T47D (cell line): ENCODE measurements at places on chromosomes 2 and 18.

- no peak for DNase-seq
Measured at GRCh38 chr2:195477996-195478382, 179.0 kb upstream of the SLC39A10 start.

GRCh38 chr2:72220170-72220569 is 72.5 kb upstream of the CYP26B1 start:
- DNase-seq: no peak

GRCh38 chr2:30341500-30342267 is 105.4 kb upstream of the LCLAT1 start:
- peak; percentile 4 for DNase-seq

DNA sequence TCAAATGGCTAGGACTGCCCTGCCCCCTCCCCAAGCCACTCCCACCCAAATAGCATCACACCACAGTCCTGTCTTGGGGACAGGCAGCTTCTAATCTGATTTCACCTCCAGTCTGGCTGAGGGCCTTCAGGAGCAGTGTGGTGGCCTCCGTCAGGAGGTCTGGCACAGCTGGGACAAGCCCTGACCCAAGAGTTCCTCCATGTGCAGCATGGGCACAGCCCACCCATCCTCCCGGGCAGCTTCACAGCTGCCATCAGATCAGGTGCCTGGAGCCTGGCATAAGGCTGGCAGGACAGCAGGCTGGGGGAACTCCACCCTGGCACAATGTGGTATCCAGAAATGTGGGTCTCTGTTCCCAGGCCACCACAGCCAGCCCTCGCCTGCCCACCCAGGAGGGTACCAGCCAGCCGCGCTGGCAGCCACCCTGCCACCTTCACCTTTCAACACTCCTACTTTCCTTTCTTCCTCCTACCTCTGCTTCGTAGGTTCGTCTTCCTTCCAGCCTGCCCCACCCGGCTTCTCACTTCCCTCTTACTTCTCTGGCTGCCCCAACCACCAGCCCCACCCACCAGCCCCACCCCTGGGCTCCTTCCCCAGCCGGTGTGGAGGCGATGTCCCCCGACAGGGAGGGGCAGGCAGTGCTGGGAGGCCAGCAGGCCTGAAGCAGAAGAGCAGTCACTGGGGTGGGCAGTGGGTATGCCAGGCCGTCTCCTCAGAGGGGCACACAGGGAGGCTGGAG is at the start of gene CAPG:
Gene CAPG (minus strand): TSS at position 522 of the 739 bp plus-strand sequence. CDS start 8,221 bp downstream, outside the sequence.
- no peak for DNase-seq

GRCh38 chr2:222554517-222554916 is 101.4 kb downstream of the FARSB start:
- DNase-seq: no peak

DNA sequence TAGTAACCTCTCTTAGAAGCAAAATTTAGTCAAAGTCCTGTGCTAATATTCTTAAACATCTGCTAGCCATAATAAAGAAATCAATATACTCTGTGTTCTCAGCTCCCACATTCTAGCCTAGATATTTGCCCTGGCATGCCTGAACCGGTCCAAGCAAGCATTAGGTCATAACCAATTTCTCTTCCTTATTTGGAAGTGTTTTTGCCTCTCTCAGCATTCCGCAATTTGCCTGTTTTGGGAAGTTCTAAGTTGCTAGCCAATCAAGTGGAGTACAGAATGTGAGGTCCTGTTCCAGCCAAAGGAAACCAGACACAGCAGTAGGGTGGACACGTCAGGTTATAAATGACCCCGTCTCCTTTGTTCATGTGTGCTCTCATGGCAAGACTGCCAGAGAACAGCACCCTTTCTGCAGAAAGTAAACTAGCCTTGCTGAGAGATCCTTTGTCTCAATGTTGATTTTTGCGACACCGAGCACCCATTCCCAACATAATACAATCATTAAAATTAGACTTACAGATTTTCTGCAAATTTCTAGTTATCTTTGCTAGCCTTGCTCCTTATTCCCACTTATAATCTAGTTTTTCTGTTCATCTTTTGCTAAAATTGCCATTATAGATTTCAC is 13.0 kb upstream of the SULT1C4 start:
- DNase-seq: no peak

- DNase-seq: no peak
Measured at GRCh38 chr2:240368781-240369331, 66.6 kb upstream of the GPC1 start.

- no peak for DNase-seq
Measured at GRCh38 chr2:17940091-17940630, 61.7 kb downstream of the KCNS3 start.

GRCh38 chr18:5542515-5543035 is 1.2 kb downstream of the EPB41L3 start:
- DNase-seq: no peak

DNA sequence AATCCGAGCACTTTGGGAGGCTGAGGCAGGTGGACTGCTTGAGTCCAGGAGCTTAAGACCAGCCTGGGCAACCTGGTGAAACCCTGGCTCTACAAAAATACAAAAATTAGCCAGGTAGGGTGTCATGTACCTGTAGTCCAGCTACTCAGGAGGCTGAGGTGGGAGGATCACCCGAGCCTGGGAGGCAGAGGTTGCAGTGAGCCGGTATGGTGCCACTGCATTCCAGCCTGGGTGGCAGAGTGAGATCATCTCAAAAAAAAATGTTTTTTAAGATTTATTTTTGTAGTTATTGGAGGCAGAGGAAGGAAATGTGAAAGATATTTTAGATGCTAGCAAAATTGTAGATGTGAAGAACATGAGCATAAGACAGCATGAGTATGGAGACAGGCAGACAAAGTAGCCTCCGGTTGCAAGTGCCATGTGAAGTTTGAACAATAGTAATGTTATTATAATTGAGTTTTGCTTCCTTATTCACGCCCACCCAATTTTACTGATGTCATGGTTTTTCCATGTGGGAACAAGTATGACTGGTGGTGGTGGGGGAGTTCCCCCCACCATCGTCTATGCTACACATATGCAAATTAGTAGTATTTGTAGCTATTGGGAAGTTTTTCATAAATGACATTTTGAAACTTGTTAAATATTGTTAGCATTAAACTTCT is 18.0 kb downstream of the REL start:
- no peak for DNase-seq

GRCh38 chr2:118300832-118301231 is 212.6 kb downstream of the INSIG2 start:
- DNase-seq: no peak

DNA sequence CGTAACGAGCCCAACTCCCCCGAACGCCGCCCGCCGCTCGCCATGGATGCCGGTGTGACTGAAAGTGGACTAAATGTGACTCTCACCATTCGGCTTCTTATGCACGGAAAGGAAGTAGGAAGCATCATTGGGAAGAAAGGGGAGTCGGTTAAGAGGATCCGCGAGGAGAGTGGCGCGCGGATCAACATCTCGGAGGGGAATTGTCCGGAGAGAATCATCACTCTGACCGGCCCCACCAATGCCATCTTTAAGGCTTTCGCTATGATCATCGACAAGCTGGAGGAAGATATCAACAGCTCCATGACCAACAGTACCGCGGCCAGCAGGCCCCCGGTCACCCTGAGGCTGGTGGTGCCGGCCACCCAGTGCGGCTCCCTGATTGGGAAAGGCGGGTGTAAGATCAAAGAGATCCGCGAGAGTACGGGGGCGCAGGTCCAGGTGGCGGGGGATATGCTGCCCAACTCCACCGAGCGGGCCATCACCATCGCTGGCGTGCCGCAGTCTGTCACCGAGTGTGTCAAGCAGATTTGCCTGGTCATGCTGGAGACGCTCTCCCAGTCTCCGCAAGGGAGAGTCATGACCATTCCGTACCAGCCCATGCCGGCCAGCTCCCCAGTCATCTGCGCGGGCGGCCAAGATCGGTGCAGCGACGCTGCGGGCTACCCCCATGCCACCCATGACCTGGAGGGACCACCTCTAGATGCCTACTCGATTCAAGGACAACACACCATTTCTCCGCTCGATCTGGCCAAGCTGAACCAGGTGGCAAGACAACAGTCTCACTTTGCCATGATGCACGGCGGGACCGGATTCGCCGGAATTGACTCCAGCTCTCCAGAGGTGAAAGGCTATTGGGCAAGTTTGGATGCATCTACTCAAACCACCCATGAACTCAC is 673 bp downstream of the PCBP1 start:
- DNase-seq: peak; percentile 51

GRCh38 chr2:10329880-10330699 is 27.4 kb downstream of the HPCAL1 start:
- no peak for DNase-seq

- DNase-seq: no peak
Measured at GRCh38 chr2:2838548-2838845, 507.4 kb upstream of the MYT1L start.

- no peak for DNase-seq
Measured at GRCh38 chr2:190466819-190467446, 58.8 kb downstream of the MFSD6 start.

DNA sequence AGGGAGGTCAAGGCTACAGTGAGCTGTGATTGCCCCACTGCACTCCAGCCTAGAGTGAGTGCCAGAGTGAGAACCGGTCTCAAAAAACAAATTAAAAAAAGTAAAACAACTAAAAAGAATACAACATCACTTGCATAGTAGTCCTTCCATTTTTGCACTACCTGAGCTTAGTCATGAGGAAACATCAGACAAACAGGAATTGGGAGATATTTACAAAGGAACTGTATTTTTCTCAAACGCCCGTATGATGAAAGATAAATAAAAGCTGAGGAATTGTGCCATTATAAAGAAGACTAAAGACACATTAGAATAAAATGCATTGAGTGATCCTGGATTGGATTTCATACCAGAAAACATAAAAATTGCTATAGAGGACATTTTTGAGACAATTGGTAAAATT is 50.0 kb upstream of the ATP8B1 start:
- no peak for DNase-seq

GRCh38 chr2:138030459-138030858 is 66.2 kb downstream of the HNMT start:
- no peak for DNase-seq
